Neural progenitor cell (in vitro differentiated cells): ENCODE measurements at places on chromosomes 1 and 21. TPM values are rescaled to one million over a fixed set of nuclear protein-coding genes. Genes with fewer than 3 reads are reported as not detected.

Gene COL16A1
- 0.22 and 7.0 TPM in 2 replicates for total RNA-seq

Gene GFI1
- 0.12 TPM in 1 of 2 replicates, not detected in the other for total RNA-seq

Gene LIN28A
- 1,311 and 1,384 TPM in 2 replicates for total RNA-seq

Gene FYB2
- total RNA-seq: 5.0 and 8.9 TPM in 2 replicates

Gene AKIRIN1
- total RNA-seq: 99.6 and 130 TPM in 2 replicates

Gene KRTAP19-7
- total RNA-seq: not detected in 2 replicates

Gene CD34
- total RNA-seq: 0.12 and 0.43 TPM in 2 replicates

Gene HES2
- 0.04 and 0.22 TPM in 2 replicates for total RNA-seq

Gene NUAK2
- 29.4 and 56.2 TPM in 2 replicates for total RNA-seq

Gene PDZK1IP1
- total RNA-seq: not detected in 2 replicates

Gene MROH9
- total RNA-seq: not detected in 2 replicates

Gene GCSAML
- not detected in 2 replicates for total RNA-seq

Gene MR1
- total RNA-seq: 0.03 TPM in 1 of 2 replicates, not detected in the other

Gene SPRR4
- total RNA-seq: not detected in 2 replicates
